ENCODE measurements at places on chromosomes 1 and 21.

DNA sequence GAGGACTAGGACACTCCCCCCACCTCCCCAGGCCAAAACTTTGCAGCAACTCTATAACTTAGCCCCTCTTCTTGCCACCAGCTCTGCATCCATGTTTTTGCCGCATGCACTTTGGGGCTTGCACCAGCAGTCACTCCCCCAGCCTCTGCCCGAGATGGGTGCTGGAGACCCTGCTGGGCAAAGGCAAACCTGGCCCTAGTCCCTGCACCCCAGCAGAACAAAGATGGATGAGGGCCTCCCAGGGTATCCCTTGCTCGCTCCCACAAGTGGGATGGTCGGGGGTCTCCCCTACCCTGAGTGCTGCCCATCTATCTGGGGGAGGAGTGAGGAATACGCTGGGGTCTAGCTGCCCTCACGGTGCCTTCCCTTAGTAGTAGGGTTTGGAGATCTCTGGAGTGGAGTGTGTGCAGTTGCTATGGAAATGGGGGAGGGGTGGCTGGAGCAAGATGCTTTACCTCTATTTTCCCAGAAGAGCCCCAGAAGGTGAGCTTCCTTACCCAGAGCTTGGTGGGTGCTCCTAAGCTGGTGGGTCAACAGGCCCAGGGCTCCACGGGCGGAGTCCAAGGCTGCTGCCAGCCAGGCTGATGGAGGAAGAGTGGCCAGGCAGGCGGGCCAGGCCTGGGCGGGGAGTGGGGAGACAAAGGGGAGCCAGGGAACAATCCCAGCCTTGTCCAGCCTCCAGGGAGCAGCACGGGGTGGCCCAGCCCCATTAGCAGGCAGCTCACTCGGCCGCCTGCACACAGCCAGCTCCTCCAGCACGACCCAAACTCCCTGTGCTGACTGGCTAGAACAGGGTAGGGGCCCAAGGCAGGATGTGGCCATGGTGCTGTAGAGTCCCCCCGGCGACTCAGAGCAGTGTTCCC, at the start of gene PAQR6:
PAQR6 (minus strand) TSS at position 597 of the 863 bp plus-strand sequence. CDS start 1,325 bp downstream, outside the sequence.
- no peak for DNase-seq

GRCh38 chr21:34213959-34214358, 140.6 kb downstream of the MRPS6 start:
- no peak for DNase-seq

- DNase-seq = no peak
Observed at GRCh38 chr1:46284597-46285564, 18.5 kb downstream of the LRRC41 start.

DNA sequence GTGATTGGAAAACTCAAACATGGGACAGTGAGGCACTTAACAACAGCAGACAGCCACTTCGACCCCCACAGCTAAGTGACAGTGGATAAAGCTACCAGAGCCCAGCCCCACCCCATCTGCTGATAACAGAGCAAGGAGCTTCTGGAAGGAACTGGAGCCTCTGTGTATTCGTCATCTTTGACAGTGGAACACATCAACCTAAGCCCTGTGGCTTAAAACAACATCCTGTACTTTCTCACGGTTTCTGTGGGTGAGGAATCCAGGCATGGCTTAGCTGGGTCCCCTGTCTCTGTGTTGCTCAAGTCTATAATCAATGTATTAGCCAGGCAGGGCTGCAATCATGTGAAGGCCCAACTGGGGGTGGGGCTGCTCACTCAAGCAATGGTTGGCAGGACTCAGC, 18.4 kb upstream of the SIPA1L2 start:
- peak; percentile 84 for DNase-seq

DNA sequence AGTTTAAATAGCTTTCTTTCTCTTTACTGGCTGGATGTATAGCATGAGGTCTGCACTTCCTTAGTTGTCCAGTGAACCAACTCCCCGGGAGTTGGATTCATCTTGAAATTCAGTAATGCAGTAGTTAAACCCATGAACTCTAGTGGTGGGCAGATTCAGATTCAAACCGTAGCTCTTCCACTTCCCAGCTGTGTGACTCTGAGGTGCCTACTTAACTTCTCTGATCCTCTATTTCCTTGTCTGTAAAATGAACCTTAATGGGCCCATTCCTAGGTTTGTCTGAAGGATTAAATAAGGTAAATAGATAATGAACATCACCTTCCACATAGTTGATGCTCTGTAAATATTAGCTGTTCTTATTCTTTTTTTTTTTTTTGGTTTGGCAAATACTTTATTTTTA, 16.5 kb downstream of the PIK3CD start:
- DNase-seq = no peak

DNA sequence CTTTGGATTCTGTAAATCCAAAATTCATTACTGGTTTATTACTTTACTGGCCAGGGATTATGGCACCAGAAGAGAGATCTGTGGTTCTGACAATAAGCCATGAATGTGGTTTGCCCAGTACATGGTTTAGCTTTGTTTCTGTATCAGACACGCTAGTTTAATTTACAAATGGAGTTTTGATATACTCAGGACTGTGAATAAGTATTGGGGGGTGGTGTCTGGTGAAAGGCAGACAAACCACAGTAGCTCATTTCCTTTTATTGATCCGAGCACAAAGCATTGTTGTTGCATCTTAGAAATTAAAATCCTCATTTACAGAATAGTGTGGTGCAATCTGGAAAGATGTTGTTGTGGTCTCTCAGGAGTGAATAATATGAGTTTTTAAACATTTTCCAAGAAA, 96.0 kb downstream of the ST6GALNAC3 start:
- no peak for DNase-seq

DNA sequence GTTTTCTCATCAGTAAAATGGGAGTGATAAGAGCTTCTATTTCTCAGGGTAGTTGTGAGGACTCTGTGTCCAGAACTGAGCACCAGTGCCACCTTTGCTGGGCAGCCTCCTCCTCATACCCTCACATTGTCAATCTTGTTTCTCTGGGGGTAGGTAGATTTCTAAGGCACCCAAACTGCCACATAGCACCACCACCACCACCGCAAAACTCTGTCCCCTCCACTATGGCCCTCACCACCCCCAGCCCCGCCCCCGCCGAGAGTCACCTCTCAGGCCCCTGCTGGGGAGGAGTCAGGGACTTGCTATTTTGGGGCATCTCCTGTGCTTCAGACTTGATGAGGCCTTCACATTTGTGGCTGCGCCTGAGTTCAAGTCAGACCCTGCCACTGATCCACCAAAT, 549.2 kb downstream of the PTPRU start:
- no peak for DNase-seq

DNA sequence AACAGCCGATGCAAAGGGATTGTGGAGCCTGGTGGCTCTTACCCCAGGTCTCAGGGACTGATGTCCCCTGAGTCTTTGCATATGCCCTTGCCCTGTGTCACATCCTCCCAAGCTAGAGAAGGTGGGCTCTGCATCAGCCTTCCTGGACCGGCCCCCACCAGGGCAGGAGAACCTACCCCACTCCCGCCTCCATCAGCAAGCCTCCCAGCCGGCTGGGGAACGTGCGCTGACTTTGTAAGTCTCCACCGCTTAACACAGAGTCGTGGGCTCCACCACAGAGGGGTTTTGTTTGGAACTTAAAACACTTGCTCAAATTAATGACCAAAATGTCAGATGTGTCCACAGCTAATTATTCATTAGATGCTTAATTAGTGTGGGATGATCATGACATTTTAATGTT, 255.2 kb upstream of the VAMP3 start:
- no peak for DNase-seq

GRCh38 chr21:14273736-14274538, 58.0 kb downstream of the RBM11 start:
- no peak for DNase-seq

GRCh38 chr21:38840456-38841300, 34.9 kb downstream of the ETS2 start:
- peak; percentile 21 for DNase-seq

GRCh38 chr21:34367320-34367935, 3.6 kb downstream of the KCNE2 start:
- DNase-seq = peak; percentile 71

GRCh38 chr1:225674381-225674780, 21.5 kb upstream of the ENAH start:
- DNase-seq = no peak

GRCh38 chr1:171081314-171081753, 9.4 kb upstream of the FMO3 start:
- no peak for DNase-seq

- DNase-seq = no peak
Observed at GRCh38 chr1:153313288-153313687, 536 bp upstream of the PGLYRP3 start.

DNA sequence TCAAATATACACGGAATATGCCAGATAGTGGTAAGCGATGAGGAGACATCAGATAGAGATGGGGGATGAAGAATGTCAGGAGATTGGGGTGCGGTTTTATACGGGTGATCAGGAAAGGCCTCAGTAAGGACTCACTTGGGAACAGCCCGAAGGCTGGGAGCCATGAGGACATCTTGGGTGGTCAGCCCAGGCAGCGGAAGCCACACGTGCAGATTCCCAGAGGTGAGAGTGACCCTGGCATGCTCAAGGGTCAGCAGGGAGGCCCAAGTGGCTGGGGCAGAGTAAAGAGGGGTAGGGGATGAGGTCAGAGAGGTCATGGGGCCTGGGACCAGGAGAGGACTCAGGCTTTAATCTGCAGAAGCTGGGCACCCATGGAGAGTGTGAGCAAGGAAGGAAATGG, 106.6 kb downstream of the MATN1 start:
- DNase-seq = no peak

- peak; percentile 58 for DNase-seq
Observed at GRCh38 chr1:71049951-71050598, 2.5 kb upstream of the PTGER3 start.

Data from MV-4-11 (cell line).